ENCODE measurements at places on chromosomes 12 and 14.

DNA sequence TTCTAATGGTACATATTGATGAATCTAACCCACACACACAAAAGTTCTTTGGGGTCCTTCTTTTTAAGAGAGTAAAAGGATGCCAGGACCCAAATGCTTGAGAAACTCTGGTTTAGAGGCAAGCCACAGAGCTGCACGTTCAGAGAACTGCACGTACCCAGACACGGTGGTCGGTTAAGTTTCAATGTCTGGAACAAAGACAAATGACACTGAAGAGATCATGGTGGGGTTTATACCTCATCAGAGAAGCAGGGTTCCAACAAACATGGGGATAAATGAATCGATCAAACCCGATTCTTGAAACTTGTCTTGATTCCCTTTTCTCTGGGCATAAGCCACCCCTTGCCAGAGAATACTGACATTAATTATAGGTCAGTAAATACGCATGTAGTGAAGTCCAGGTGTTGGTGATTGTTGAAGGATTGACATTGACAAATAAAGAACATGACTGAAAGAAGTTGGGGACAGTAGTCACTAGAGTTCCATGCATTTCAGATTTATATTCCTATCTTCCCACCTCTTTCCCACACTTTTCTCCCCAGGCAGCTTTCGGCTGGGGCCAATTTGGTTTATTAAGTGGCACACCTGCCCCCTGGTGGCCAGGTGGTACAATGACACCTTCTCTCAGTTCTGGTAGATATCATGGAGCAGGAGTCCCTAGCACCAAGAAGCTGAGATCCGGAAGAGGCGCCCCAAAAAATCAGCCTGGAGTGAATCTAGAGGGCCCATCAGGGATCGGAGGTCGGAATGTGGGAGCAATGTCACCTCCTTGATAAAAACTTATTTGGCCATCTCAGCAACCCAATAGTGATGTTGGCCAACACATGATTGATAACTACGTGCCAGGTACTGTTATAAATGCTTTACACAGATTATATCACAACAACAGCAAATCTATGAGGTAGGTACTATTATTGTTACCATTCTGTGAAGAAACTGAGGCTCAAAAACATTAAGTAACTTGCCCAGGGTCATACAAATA, 17.8 kb upstream of the HDAC7 start:
- peak; percentile 62 for DNase-seq

- no peak for DNase-seq
Observed at GRCh38 chr12:44835641-44836379, 40.3 kb downstream of the NELL2 start.

DNA sequence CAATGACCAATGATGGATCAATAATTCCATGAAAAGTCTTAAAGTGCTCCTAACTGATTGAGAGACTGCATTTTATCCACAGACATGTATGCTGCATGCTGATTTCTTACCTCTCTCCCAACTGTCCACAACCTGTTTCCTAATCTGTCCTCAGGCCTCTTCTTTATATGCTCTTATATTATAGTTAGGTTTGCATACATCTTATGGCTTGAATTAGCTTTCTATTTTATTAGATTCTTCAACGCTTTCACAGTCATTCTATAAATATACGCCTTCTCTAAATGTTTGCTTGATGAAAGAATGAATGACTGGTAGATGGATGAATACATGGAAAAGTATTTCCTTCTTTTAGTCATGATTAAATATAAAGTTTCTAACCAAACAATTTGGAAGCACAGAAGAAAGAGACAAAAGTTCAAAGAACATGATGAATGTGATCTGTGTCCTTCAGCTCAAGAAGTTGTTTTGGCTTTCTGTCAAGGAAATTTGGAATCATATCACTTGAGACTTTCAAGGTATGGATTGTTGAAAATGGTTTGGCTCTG, 91.8 kb upstream of the NPAS3 start:
- no peak for DNase-seq

- no peak for DNase-seq
Observed at GRCh38 chr14:95286645-95287044, 33.1 kb downstream of the CLMN start.

- no peak for DNase-seq
Observed at GRCh38 chr14:20455355-20456300, 602 bp downstream of the APEX1 start.

- DNase-seq: peak; percentile 24
Observed at GRCh38 chr12:71780237-71780822, 25.7 kb downstream of the RAB21 start.

GRCh38 chr14:45134051-45134958, at the start of gene FKBP3:
Gene FKBP3 (minus strand): TSS chr14:45134481. CDS start chr14:45134456, 25 bp downstream.
- DNase-seq: peak; percentile 98
